ENCODE measurements at places on chromosomes 3 and 15.

DNA sequence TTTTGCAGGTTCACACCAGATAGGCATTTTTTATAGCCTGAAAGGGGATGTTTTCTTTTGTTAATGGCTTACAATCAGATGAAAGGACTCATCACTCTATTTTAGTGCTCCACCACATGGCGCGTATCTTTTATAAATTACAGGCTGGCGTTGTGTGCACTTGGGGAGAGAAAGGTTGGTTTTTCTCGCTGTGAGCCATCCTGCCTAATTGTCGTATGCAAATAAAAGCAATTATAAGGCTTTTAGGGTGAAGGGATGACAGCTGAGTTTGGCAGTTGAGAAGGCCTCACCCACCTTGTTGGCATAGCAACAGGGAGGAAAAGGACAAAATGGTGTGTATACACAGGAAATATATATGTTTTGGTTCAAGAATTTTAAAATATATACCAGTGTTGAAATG lies 268.0 kb downstream of the NR2F2 start:
- DNase-seq = no peak

GRCh38 chr3:183468424-183468823 lies 40.0 kb upstream of the MCF2L2 start:
- no peak for DNase-seq

DNA sequence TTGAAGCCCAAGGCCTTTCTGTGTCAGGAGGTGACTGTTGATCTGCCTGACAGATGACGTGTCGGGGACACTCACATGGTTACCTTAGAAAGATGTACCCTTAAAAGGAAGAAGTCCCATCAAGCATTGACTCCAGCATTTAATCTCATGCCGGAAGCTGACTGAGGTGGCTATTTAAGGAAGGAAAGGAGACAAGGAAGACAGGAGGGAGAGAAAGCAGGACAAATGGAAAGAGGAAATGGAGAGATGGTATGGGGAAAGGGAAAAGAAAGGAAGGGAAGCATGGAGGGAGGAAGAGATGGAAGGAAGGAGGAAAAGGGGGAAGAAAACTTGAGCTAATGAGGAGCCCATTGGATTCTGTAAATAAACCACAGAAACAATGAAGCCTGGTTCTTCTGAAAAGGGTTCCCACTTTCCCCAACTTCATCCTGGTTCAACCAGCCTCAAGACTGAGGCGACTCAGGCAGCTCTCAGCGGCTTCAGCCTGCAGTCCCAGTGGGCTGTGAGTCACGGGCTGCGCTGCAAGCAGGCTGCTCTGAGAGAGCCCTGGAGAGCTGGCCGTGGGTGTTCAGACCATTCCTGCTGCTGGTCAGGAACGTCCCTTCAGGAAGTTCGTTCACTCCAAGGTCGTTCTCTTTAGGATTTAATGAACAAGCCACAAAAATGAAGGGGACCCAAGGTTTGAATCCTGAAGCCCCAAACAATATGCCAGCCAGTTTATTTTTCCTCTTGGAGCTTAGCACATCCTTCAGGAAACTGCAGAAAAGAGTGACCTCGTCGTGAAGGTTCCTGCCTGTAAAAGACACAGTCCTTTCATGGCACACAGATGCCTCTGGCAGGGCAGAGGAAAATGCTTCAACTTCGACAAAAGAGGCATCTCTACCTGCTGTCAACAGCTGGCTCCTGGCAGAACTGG lies 69.6 kb upstream of the THBS1 start:
- no peak for DNase-seq

GRCh38 chr3:138848696-138849095 lies 14.0 kb upstream of the PIK3CB start:
- DNase-seq = no peak

GRCh38 chr3:137062250-137062649 lies 104.5 kb downstream of the IL20RB start:
- DNase-seq = no peak

DNA sequence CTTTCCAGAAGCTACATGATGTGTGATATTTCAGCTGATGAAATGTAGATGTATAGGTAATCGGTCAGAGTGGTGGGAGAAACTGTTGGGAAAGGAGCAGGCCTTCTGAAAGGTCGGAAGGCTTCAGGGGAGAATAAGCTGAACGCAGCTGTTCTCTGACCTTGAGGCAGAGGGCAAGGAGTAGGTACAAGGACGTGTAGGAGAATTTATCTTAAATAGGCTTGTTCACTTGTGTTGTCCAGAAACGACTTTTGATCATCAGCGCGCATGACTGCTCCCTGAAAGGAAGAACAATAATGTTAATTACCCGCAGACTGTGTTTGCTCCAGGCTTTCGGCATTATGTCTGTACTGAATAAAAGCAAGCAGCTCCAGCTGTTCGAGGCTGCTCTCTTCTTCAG lies 39.6 kb downstream of the GPR160 start:
- no peak for DNase-seq

DNA sequence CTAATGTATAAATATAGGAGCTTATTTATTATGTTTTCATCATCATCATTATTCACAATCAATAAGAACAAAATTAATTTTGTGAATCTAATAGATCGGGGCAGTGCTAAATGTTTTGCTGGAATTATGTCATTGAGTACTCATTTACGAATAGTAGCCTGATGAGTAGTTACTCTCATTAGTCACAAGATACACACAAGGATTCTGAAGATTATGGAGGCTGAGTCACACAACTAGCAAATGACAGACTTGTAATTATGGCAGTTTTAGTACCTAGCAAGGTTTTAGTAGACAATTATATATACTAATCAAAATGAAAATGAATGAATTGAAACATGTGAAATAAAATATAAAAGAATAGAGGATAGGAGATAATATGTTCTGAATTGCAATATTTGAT lies 954.2 kb downstream of the CADM2 start:
- DNase-seq = no peak

DNA sequence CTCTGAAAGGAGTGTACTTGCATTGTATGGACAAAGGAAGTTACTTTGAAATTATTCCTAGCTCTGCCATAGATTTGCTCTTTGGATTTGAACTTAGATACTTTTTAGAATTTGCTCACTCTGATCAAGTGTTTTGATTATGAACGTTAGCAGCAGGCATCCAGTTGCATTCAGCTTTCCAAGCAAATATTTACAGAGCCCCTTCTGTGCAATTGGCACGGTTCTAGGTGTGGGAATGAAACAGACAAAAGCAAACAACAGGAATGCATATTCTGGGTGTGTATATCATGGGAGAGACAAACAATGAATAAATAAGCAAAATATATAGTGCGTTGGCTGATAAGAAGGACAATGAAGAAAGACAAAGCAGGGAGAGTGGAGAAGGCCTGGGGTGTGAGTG lies 125.5 kb upstream of the ADAMTS9 start:
- DNase-seq = no peak

GRCh38 chr3:100900671-100901335 lies 92.4 kb downstream of the ABI3BP start:
- no peak for DNase-seq
